ENCODE measurements at places on chromosomes 11 and 22.

GRCh38 chr11:44698252-44698912, 28.4 kb upstream of the TSPAN18 start:
- no peak for DNase-seq

- no peak for DNase-seq
Observed at GRCh38 chr11:18789942-18790341, 1.7 kb downstream of the PTPN5 start.

DNA sequence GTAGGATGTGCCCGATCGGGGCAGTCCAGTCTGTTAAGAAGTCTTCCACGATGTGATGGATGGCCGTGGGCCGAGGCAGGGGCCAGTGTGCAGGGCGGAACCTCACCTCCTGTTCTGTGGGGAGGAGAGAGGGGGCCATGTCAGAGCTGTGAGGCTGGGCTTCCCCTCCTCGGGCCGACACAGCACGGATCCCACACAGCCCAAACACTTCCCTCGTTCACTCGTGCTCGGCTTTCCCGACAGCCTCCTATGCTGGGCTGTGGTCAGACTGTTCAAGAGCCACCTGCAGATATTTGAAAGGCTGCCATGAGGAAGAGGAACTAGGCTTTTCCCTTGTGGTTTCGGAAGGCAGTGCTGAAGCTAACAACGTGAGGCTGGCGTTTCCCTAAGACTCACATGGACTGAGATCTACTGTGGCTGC, 12.3 kb upstream of the TXN2 start:
- DNase-seq: no peak

- no peak for DNase-seq
Observed at GRCh38 chr22:44584256-44584902, 86.3 kb upstream of the RTL6 start.

- no peak for DNase-seq
Observed at GRCh38 chr11:43693731-43694130, 13.2 kb downstream of the HSD17B12 start.

DNA sequence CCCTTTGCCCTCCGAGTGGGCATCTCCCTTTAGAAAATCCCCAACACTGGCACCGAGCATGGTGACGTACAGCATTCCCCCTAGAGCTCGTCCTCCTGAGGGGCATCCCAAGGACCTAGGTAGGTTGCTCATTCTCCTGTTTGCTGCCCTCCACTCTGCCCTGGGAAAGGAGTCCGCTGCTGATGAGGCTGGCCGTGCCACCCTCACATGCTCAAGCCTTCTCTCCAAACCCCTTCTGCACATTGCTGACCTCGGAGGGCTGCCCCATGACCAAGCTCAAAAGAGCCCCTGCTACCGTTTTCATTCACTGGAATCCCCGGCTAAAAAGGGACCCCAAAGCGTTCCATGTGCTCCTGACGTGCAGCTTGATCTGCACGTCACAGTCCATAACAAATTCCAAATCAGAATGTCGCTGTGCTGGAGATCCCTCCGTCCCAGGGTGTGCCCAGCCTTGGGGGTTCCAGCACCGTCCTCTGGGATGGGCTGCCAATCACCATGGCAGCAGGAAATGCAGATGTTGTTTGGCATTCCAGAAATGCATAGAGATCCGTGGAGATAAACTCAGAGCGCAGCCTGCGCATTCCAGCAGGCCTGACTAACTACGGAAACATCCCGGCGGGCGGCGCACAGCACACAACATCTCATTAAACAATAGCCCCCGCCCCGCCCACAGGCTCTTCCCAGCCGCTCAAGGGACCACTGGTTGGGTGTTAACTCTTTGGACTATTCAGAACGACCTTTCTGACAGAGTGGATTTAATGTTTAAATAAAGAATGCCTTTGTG, 26.3 kb upstream of the GNB1L start:
- no peak for DNase-seq

GRCh38 chr11:79390477-79390876, 50.4 kb downstream of the TENM4 start:
- no peak for DNase-seq

GRCh38 chr11:128214263-128214662, 373.1 kb downstream of the ETS1 start:
- DNase-seq: no peak

- no peak for DNase-seq
Observed at GRCh38 chr11:43812471-43812870, 68.2 kb upstream of the ALKBH3 start.

- DNase-seq: no peak
Observed at GRCh38 chr11:87006035-87006434, 31.7 kb upstream of the TMEM135 start.
